ENCODE measurements at places on chromosomes 6 and 20. TPM values are rescaled to one million over a fixed set of nuclear protein-coding genes. Genes with fewer than 3 reads are reported as not detected.

Gene CDH26
- total RNA-seq, result 1.8 TPM

Gene CTCFL
- not detected for total RNA-seq

Gene IP6K3
- 7.9 TPM for total RNA-seq

Gene DEFB132
- not detected for total RNA-seq

GRCh38 chr6:44805238-44805846 lies 417.8 kb downstream of the CDC5L start:
- no peak for DNase-seq

DNA sequence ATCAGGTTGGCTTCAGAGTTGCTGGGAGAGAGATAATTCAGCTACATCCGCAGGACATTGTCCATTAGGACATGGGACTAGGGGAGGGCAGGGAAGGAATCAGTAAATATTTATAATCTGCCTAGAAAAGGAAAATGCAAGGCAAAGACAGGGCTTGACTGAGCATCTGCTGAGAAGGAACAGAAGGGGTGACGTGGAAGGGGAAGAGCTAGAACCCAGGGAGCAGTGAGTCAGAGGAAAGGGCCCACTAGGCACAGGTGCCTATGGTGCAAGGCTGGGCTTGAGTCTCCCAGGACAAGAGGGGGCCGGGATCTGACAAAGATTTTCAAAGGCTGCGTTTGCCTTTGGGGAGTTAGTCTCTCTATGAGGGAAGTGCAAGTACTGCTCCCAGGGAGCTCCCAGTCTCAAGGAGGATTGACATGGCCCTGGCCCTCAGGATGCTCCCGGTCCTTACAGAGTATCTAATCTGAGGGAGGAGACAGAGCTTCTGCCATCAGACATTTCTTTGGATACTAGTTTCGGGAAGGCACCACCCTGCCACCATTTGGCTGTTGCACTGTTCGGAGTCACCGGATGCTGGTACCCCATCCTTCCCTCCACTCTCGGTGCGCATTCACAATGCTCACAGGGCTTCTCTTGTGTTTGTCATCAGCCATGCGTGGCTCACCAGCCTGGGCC lies 21.9 kb downstream of the VEGFA start:
- no peak for DNase-seq

Measured in thyroid gland (tissue), 4 donors.